ENCODE measurements at places on chromosomes 2 and 18.
A peak's percentile ranks its signal among the peaks of the same experiment; 100 is the strongest.

DNA sequence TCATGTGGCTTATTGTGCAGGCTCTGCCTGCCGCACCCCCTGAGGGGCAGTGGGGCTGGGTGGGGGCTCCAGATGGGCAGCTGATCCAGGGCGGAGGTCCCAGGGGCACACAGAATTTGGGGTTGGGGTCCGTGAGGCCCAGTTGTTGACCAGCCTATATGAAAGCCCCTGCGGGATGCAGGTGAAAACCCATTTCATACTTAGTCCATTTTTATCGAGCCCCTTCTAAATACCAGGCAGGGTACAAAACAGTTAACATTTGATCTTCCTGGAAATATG lies 30.6 kb downstream of the MYO7B start:
- no peak for DNase-seq

DNA sequence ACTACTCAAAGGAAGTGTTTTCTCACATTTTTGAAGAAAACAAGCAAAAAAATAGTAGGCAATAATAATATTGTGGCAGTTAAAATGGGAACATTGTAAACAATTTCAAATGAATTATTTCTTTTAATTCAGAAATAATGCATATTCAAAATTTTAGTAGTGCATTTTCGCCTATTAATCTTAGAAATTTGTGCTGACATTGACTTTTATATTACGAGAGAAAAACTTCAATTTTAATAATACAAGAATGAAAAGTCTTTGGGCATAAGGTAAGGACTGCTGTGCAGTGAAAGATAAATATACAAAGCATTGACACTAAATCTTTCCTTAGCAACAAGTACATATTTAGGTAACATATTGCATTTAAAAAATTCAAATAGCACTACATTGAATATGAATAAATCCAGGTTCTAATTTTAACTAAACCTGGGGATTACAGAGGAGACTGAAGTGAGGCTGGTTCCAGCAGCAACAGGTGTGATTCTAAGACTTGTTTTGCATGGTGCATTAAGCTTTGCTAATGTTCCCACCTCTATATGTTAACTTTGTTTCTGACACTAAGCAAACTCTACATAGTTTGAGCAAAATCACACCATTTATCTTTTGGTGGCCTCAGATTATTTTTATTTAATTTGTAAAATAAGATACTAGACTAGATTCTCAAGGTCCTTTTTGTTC lies 40.5 kb downstream of the CALCRL start:
- DNase-seq = no peak

DNA sequence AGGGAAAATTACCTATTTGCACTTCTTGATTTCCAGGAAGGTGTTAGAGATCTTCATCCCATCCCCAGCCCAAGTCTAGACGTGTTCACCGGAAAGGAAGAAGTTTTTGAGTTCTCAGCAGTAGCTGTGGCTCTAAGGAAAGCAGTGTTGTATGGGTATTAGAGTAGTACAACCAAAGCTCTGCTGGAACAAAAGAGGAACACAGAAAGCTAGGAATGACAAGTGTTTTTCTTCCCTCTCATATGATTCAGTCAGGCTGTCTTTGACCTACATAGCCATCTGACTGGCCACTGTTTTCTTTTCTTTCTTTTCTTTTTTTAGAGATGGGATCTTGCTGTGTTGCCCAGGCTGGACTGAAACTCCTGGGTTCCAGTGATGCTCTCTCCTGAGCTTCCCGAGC lies 82.7 kb upstream of the SLC39A10 start:
- DNase-seq = no peak

GRCh38 chr2:2788076-2788475 lies 457.0 kb upstream of the MYT1L start:
- no peak for DNase-seq

DNA sequence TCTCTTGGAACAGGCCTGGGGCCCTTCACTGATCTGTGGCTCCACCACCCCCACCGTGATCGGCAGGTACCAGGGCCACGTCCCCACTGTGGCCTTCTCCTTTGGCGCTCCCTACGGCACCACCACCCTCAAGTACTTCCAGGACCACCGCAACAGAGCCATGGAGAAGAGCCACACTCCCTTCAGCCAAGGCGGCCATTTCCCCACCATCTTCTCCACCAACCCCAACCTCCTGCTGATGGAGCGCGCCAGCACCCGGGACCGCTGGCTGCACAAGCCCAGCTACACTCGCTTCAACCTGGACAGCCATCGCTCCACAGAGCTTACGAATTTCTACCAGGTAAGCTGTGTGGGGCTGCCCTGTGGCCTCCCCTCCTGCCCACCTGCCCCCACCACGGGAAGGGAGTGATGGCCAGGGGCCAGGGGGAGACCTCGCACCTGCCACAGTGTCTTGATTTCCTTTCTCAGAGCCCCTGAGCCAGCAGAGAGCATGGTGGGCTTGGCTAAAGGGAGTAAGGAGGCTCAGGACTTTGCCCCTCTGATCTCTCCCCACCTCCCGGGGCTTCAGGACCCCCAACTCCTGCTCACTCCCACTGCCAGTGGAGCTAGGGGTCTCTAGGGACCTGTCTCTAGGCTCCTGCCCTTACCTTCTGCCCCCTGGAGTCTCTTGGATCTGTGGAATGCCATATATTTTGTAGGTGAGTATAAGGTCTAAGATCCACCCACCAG lies 65.2 kb downstream of the CIB4 start:
- DNase-seq = no peak

DNA sequence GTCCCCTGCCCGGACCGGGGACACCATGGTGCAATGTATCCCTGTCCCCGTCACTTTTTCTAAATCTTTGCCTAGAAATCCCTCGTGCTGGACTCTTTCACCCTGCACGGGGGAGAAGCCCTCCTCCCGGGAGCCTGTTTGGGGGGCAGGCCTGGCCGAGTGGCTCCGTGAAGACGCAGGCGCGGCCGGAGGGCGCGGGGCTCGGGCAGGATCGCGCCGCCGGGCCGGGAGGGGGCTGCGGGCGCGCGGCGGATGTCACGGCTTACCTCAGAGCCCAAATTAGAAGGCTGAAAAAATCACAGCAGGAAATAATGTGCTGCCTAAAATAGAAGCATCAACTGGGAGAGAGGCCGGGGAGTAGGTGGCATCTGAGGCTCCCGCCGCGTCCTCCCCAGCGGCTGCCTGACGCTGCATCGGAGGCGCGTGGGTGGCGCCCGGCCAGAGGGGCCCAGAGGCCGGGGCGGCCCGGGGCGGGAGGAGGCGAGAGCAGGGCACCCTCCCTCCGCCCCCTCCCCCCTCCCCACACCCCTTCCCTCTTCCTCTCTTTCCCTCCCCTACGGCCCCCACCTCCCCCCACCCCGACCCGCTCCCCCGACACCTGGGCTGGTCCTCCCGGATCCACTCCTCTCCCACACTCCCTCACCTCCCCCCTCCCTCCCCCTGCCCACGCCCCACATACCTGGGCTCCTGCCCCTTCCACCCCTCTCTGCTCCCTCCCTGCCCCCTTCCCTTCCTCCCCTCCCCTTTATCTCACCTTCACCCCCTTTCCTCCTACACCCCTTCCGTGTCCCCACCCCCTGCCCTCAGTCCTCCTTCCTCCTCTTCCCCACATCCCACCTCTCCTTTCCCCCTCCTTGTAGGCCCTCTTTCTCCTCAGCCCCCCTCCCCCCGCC lies 51.9 kb downstream of the SLC4A1AP start:
- DNase-seq = peak; percentile 76

DNA sequence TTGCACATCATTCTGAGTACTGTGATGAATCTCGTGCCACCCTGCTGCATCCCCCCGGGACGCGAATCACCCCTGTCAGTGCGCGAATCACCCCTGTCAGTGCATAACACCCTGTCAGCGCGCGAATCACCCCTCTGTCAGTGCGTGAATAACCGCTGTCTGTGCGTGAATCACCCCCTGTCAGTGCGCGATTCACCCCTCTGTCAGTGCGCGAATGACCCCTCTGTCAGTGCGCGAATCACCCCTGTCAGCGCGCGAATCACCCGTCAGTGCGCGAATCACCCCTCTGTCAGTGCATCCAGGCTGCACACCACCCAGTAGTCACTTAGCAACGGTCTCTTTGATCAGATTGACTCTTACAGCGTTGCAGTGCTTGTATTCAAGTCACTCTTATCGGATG lies 134.4 kb upstream of the TPO start:
- no peak for DNase-seq

DNA sequence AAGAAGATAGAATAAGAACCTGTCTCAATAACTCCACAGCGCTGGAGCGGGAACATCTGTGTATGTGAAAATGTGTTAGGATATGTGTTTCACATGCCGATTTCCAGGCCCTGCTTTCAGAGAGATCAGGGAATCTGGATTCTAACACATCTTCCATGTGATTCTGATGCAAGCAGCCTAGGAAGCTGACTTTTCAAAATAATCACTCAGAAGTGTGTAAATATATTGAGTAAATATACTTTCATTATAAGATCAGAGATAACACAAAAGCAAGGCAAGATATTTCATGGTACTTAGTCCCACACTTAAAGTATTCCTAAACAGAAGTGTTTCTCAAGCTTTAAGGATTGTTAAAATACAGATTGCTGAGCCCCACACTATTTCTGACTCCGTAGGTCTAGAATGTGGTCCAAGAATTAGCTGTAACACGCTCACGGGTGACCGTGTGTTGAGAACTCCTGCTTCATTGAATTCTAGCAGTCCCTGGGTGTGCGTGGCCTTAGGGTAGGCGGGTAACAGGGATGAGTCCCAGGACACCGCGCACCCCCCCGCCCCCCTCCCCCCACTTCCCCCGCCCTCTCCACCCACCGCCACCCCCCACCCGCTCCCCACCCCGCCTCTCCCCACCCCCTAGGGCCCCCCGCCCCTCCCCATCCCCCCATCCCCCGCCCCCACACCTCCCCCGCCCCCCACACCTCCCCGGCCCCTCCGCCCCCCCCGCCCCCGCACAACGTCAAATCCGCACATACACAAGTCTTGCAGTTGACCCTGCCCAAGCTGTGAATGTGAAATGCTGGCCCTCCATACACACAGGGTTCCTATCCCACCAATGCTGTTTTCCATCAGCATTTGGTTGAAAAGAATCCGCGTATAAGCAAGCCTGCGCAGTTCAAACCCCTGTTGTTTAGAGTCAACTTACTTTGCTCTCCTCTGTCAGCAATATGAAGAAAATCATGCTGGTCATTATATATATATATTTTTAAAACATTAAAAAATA lies 94.2 kb upstream of the SLC39A10 start:
- no peak for DNase-seq

- no peak for DNase-seq
Observed at GRCh38 chr2:16050261-16050907, 110.0 kb downstream of the MYCN start.

DNA sequence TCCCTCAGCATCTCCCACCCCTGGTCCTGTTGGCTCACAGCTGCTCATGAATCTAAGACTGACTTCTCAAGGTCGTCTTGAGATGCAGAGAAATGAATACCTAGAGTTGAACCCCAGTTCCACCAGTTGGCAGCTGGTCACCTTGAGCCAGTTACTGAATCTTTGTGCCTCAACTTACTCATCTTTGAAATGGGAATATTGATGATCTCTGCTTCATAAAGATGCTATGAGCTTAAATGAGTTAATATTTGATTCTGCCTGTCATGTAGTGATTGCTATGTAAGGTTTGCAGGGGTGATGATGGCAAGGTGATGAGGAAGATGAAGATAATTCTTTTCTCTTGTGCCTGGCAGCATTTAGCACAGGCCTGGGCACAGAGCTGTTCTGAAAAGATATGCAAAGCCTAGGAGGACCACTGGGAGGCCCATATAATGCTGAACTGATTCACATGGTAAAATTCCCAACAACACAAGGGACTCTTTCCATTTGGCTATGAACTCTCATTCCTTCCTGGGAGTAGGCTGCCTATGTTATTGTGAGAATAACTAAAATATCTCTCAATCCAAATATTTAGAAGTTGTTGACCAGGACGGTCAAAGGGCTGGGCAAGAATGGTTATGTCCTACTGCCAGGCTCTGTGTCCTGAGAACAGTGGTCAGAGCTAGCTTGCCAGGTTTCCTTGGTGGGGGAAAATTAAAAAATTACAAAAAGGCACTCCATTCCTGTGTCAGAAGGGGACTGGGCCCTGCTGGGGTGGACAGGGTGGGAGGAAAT lies 70.9 kb downstream of the APOB start:
- no peak for DNase-seq

GRCh38 chr2:179272406-179273192 lies 8.0 kb upstream of the SESTD1 start:
- DNase-seq = no peak

DNA sequence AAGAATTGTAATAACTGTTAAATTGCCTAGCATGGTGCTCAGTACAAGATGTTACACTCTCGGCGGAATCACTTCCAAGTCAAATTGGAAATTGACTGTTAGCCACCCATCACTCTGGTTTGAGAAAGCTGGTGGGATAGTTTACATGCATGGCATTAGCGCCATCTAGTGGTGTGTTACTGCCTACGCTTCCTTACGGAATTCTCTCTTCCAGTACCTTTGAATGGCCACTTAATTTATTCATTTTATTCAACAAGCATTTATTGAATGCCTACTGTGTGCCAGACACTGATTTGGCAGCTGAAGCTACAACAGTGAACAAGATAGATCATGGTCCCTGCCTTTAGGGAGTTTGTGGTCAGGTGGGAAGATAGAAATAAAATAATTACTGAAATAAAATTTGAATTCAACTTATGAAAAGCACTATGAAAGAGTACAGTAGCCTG lies 171.2 kb downstream of the TMEM247 start:
- DNase-seq = no peak

- DNase-seq = no peak
Observed at GRCh38 chr2:165414187-165414586, 55.3 kb upstream of the CSRNP3 start.

- DNase-seq = no peak
Observed at GRCh38 chr2:16614314-16614860, 51.2 kb downstream of the CYRIA start.

All from upper lobe of right lung (tissue), 1 donor.